ENCODE measurements at places on chromosomes 2 and 18.

- DNase-seq: no peak
These were observed 138.4 kb downstream of the MBP start for GRCh38 chr18:76994086-76994654.

DNA sequence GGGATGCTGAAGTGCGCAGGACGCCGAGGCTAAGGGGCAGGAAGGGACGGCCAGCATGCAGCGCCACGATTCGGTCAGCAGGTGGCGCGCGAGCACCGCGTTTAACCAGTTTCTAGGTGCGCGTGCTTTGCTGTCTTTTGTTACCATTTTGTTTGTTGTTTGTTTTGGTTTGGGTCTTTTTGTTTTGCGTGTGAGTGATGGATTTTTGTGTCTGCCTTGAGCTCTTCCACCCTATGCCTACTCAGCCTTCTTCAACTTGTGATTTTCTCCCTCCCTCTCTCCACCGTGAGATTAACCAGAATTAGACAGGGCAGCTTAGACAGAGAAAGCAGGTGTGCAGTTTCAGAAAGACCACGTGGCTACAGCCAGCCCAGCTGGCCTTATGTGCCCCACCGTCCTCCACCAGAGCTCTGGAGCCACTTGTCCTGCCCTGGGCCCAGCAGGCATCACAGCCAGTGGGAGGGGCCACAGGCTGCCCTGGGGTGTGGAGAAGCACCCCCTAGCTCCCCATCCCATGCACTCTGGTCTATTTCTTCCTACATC, 180.2 kb downstream of the RNF144A start:
- DNase-seq: peak; percentile 64

GRCh38 chr18:22172120-22172582, 2.8 kb downstream of the GATA6 start:
- DNase-seq: no peak

DNA sequence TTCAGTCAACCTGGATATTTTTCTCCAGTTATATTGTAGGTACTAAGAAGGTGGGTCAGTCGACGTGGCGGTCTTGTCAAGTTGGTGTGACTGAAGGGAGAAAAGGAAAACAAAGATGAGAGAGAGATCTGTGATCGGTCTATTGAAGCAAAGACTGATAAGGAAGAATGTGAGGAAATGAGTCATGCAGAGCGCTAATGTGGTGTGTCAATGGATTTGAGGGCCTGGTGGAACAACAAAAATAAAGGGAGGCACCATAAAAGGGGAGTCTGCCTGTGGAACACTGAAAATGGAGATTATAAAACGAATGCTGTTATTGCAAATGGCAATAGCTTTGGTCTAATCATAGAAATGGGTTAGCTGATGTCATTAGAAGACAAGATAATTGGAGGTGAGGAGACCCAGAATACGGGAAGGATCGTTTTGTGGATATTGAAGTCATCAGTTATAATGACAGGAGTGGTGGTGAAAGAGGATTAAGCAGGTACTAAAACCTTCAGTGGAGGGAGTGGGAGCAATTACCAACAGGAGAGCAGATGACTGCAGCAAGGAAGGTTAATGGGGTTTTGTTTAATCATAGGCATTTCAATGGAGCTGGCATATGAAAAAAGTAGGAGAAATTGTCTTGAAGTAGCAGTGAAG, 599.1 kb upstream of the FSHR start:
- no peak for DNase-seq

DNA sequence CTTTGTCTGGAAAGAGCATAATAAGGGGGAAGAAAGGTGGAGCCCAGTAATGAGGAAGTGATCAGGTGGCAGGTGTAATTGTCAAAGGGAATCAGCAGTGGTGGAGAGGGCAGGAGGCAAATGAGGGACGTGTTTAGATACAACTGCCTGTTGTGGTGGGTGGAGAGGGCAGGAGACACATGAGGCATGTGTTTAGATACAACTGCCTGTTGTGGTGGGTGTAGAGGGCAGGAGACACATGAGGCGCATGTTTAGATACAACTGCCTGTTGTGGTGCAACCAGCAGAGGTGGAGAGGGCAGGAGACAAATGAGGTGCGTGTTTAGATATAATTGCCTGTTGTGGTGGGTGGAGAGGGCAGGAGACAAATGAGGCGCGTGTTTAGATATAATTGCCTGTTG, 173.1 kb downstream of the ANKRD30B start:
- no peak for DNase-seq

GRCh38 chr18:58491773-58492752, 136.8 kb downstream of the ALPK2 start:
- no peak for DNase-seq

DNA sequence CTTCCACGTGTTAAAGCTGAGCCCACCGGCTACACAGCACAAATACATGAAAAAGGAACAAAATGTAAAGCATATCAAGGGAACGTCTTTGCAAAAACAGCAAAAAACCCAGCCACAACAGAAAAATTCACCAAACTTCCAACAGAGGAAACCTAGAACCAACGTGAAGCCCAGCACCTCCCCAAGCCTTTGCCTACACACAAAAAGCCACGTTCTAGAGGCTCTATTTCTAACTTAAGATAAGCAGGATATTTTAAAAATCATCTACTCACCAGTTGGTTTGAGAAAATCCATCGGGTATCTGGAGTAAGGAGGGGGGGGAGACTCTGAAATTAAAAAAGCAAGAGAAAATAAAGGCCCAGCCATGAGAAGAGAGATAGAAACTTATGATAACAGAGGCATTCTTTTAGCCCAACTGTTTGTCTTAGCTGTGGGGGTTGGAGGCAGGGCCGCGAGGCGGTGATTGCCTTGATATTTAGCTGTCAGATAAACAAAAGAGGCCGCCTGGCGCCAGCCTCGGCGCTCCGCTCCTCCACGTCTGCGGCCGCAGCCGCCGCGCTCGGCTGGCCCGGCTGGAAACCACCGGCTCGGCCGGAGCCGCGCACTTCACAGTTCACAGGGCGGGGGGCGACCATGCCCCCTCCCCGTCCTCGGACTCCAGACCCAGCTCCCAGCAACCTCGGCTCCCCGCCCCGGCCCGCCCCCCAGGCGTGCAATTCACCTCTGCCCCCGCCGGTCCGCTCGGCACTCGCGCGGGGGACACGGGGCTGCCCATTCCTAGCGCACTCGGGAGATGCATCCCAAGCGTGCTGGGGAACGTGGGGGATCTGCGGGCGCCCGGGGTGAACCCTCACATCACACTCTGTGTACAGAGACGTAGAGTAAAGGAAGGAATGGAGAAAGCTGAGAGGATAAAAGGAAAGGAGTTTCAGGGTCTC, 2.4 kb downstream of the SMAD7 start:
- DNase-seq: no peak

- DNase-seq: no peak
These were observed 304.7 kb upstream of the TMEFF2 start for GRCh38 chr2:192499476-192499875.

DNA sequence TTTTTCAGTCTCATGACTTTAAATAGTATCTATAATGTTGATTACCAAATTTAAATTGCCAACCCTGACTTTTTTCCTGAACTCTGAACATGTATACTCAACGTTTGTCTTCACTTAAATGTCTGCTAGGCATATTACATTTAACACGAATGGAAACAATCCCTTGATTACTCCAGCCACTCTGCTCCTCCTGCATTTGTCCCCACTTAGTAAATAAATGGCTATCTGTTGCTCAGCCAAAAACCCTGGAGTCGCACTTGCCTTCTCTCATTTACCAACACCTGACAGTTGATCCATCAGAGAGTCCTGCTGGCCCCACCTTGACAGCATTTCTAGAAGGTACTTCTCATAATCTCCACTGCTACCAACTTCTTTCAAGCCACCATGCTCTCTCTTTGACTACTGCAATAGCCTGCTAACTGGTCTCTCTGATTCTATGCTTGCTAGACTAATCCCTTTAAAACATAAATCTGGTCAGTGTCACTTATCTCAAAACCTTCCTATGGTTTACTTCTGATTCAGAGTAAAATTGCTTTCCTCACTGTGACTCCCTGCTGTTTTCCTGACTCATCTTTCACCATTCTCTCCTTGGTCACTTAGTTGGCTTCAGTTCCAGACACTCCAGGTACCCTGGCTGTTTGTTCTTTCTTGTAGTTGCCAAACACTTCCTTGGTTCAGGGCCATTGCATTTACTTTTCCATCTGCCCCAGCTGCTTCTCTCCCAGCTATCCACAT, 31.9 kb downstream of the SPAG16 start:
- DNase-seq: no peak

DNA sequence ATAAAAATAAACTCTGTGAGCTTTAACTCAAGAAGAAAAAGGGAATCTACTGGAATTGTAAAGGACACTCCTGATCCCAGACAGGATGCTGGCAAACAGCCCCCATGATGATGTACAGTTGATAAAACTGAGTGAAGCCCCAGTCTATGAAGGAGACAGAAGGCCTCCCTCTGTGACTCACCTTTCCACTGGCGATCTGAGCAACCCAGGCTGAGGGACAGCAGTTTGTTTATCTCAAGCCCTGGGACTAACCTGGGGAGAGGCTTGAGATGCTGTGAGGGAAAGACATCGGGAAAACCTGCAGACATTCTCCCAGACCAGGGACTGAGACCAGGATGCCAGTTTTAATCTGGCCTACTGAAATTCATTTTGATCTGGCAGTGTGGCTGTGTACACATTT, 104.5 kb upstream of the CDH2 start:
- no peak for DNase-seq

- DNase-seq: no peak
These were observed 99.5 kb downstream of the RBMS1 start for GRCh38 chr2:160394153-160394552.

DNA sequence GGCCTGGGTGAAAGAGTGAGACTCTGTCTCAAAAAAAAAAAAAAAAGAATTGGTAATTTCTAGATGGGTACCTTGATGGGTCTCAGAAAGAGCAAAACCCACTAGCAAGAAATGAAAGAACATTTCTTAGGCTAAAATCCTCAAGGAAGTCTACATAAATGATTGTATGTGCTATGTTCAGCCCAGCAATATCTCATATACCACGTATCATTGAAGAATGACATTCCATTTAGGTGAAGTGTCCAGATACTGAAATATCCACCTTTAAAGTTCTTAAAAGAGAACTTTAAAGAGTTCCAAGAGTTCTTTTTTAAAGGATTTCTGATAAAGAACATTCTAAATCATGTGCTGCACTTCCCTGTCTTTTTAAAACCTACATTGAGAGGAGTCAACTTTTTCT, 19.2 kb downstream of the NRP2 start:
- DNase-seq: no peak

DNA sequence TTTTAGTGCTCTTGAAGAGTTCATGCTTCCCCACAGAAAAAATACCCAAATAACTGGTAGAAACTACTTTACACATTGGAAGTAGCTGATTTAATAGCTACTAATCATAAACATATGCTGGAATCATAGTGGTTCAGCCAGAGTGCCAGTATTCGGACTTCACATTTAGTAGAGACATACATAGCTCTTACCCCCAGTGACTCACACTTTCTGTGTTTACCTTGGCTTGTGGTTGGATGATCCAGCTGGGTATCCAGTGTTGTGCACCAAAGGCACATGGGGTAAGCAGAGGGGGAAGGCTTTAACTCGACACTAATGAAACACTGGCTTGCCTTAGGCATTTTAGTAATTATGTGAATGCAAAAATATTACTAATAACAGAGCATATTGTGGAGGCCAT, 18.1 kb downstream of the ARHGAP28 start:
- DNase-seq: no peak

- no peak for DNase-seq
These were observed 13.9 kb upstream of the UGP2 start for GRCh38 chr2:63827749-63828148.

DNA sequence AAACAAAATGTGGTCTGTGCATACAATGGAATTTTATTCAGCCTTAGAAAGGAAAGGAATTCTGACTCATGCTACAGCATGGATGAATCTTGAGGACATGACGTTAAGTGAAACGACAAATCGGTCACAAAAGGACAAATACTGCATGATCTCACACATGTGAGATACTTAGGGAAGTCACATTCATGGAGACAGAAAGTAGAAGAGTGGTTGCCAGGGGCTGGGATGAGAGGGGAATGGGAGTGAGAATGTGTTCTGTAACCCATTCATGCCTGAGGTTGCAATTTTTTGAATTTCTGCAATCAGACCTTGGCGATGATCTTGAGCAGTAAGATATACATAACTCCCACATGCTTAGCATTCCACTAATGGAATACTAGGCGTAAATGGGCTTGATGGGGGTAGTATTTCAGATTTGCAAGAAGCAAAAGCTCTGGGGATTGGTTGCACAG, 22.0 kb downstream of the FHL2 start:
- no peak for DNase-seq

GRCh38 chr2:179605341-179605740, 256.1 kb downstream of the ZNF385B start:
- DNase-seq: no peak

GRCh38 chr2:38720613-38721241, 30.4 kb downstream of the SRSF7 start:
- no peak for DNase-seq

DNA sequence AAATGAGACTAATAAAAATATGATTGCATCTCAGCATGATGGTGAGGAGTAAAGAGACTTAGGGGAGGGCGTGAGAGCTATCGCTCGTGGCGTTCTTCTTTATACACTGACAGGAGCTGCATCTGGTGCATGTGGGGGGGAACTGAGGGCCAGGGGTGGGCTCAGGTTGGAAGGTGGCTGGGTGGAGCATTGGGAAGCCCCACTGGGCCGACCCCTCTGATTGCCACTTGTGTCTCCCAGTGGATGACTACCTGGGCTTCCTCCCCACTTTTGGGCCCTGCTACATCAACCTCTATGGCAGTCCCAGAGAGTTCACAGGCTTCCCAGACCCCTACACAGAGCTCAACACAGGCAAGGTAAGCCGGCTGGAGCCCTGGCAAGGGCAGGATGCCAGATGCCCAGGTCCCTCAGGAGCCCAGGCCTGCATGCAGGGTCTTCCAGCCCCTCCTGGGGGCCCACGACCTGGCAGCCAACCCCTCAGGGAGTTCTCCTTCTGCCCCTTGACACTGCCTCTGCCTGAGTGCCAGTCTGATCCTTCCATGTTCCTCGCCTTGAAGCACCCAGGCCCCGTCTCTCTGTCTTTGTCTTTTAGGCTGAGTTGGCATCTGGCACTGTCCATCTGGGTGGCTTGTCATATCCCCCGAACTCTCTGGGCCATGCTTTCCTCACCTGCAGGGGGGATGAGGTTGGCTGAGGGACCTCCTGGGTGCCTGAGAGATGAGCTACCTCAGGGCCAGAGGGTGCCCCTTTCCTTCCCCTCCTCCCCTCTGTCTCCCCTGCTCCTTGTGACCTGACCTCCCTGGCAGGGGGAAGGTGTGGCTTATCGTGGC, 97.7 kb downstream of the DYSF start:
- DNase-seq: no peak

DNA sequence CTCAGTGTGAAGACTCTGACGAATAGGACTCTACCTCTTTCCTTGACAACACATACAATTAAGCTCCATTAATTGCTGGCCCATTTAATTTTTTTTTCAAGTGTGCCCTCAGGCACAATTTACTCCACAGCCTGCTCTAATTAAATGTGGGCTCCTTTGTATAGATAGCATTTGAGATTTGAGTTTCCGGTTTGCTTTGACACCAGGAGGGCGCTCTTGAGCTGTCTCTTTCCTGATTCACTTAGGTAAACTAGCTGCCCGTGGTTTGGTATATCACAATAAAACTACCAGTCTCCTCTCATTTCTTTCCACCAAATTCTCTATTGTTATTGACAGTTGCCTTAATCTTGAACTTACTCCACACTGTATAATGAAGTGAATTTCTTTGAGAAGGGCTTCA, 666.0 kb downstream of the DSC3 start:
- no peak for DNase-seq
